Thyroid gland (tissue), 4 donors: ENCODE measurements at places on chromosomes 6 and 20. TPM values are rescaled to one million over a fixed set of nuclear protein-coding genes. Genes with fewer than 3 reads are reported as not detected.

PROKR2 gene
- not detected for total RNA-seq

ENPP1 gene
- 49.7 TPM for total RNA-seq

DNA sequence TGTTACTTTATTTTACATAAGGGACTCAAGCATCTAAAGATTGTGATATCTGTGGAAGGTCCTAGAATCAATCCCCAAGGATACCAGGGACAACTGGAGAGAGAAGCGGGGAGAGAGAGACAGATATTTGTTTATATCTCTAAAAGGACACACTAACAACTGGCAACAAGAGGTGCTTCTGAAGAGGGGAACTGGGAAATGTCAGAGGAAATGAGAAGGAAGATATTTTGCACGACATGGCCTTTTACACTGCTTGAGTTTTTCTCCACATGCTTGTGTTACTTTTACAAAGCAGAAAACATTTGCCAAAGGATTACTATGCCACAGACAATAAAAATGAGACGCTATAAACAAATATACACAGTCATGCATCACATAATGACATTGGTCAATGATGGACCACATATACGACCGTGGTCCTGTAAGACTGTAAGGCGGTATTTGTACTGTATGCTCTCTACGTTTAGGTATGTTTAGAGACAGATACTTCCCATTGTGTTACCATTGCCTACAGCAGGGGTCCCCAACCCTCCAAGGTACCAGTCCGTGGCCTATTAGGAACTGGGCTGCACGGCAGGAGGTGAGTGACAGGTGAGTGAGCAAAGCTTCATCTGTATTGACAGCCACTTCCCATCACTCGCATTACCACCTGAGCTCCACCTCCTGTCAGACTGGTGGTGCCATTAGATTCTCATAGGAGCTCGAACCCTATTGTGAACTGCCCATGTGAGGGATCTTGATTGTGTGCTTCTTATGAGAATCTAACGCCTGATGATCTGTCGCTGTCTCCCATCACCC lies 64.6 kb upstream of the PTPN1 start:
- H3K4me1 ChIP-seq: peaks cover 17% of the 10 kb centered on the region
- no peak overlapping the region for H3K27ac ChIP-seq
- no peaks in the 10 kb centered on the region for H3K36me3 ChIP-seq

HLA-DOB gene
- total RNA-seq: 1.3 TPM

DNA sequence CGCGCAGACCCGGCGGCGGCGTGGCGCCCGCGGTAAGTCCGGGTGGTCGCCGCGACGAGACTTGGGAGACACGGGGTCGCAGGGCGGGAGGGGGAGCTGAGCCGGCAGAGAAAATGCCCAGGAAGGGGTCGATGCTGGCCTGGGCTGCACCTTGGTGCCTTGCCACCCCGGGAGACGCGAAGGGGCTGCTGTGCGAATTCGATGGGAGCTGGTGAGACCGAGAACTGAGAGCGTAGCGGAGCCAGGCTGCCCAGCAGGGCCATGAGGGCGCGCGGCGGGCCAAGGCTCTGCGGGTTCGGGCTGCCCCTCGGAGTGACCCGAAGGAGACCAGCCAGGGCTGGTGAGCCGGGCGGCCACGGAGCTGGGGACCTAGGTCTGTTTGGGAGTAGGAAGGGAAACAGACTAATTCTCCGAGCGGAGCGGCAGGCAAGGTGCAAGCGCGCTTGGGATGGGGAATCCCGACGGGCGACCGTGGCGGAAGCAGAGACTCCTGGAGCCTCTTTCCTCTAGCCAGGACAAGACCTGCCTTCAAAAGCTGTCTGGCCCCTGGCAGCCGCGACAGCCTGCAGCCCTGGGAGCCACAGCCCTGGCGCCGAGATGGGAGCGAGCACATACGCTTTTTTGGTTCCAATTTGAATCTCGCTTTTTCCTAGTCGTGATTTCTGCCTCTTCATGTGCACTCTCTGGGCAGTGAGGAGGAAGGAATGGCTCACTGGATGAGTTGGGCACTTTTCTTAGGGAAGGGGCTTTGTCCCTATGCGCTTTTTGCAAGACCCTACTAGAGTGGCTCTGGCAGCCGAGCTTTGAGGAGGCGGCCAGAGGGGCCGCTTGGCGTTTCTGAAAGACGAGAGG lies 691 bp downstream of the SYNDIG1 start:
- no peaks in the 10 kb centered on the region for H3K27me3 ChIP-seq
- H3K4me1 ChIP-seq: peaks cover 13% of the 10 kb centered on the region
- DNase-seq: peak; percentile 28
- peak overlapping the region; percentile 36 for H3K27ac ChIP-seq
- no peaks in the 10 kb centered on the region for H3K36me3 ChIP-seq

DNA sequence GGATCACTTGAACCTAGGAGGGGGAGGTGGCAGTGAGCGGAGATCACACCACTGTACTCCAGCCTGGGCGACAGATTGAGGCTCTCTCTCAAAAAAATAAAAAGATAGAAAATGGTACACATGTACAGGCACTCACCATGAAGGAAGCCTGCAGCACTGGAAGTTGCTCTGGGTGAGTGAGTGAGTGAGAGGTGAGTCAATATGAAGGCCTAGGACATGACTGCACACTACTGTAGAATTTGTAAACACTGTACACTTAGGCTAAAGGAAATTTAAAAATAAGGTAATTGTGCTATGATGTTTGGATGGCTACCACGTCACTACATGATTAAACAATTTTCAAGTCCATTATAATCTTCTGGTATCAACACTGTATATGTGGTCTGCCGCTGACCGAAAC lies 216.2 kb downstream of the FOXC1 start:
- no peaks in the 10 kb centered on the region for H3K4me1 ChIP-seq
- no peak for DNase-seq
- no peak overlapping the region for H3K4me3 ChIP-seq

NAA20 gene
- total RNA-seq: 65.3 TPM

- peaks cover 61% of the 10 kb centered on the region for H3K4me1 ChIP-seq
- no peaks in the 10 kb centered on the region for H3K36me3 ChIP-seq
Measured at GRCh38 chr20:10629946-10630650, 43.7 kb downstream of the JAG1 start.

DNA sequence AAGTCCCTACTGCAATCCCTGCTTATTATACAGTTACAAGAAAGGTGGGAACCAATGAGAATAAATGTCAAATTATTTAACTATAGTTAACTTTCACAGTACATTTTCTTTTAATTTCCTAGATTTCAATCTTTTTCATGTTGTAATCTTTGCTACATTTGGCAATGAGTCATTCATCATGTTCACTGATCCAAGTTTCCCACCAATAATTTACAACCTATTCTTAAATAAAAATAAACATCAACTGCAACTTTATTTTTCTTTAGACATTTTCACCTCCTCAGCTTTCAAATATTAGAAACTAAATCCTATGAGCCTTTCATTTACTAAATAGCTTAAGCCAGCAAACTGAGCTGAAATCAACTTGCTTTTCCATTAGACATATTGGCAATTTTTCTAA lies 541.3 kb upstream of the BTBD3 start:
- DNase-seq: no peak
- H3K4me3 ChIP-seq: no peak overlapping the region
- no peaks in the 10 kb centered on the region for H3K4me1 ChIP-seq
- no peaks in the 10 kb centered on the region for H3K36me3 ChIP-seq
- H3K27ac ChIP-seq: no peak overlapping the region

DNA sequence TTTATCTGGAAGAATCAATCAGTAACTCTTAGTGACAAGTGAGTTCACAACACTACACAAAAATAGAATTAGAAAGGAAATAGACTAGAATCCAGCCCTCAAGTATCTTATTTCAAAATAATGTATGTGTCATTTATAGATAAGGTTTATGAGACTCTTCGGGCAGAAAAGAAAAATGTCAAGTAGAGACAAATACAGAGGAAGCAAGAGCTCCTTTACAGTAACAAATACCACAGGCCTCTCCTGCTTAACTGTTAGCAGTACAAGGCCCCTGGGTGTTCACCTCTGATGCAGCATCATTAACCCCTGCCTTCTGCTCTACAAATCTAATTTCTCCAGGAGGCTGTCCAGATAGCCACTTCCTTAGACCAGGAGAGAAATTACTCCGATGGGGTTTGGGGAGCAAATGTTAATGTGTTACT lies 76.7 kb downstream of the UBE3D start:
- no peaks in the 10 kb centered on the region for H3K4me1 ChIP-seq
- no peaks in the 10 kb centered on the region for H3K27me3 ChIP-seq
- no peak overlapping the region for H3K27ac ChIP-seq
- H3K4me3 ChIP-seq: no peak overlapping the region
- H3K36me3 ChIP-seq: no peaks in the 10 kb centered on the region
- no peak for DNase-seq

DNA sequence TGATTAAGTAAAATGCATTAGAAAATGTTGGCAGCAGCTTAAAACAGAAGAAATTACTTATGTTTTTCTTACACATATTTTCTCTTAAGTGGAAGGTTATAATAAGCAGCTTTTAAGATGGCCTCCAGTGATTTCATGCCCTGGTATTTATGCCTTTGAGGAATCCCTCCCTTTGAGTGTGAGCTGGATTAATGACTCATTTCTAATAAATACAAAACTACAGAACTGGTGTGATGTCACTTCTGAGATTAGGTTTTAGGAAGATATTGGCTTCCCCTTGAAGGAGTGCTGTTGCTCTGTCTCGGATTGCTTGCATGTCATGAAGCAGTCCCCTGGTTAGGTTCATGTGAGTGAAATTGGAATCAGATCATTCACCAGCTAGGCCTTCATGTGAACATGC lies 143.2 kb upstream of the EPHA7 start:
- DNase-seq: no peak
- H3K27ac ChIP-seq: no peak overlapping the region
- no peaks in the 10 kb centered on the region for H3K36me3 ChIP-seq
- no peak overlapping the region for H3K4me3 ChIP-seq
- no peaks in the 10 kb centered on the region for H3K4me1 ChIP-seq

GRCh38 chr6:42007286-42008137 lies 42.8 kb upstream of the TAF8 start:
- H3K4me3 ChIP-seq: no peak overlapping the region
- peak overlapping the region; percentile 51 for H3K27ac ChIP-seq
- H3K27me3 ChIP-seq: no peaks in the 10 kb centered on the region
- H3K4me1 ChIP-seq: peaks cover 38% of the 10 kb centered on the region
- DNase-seq: no peak
- no peaks in the 10 kb centered on the region for H3K36me3 ChIP-seq

EZR gene
- 221 TPM for total RNA-seq

DNA sequence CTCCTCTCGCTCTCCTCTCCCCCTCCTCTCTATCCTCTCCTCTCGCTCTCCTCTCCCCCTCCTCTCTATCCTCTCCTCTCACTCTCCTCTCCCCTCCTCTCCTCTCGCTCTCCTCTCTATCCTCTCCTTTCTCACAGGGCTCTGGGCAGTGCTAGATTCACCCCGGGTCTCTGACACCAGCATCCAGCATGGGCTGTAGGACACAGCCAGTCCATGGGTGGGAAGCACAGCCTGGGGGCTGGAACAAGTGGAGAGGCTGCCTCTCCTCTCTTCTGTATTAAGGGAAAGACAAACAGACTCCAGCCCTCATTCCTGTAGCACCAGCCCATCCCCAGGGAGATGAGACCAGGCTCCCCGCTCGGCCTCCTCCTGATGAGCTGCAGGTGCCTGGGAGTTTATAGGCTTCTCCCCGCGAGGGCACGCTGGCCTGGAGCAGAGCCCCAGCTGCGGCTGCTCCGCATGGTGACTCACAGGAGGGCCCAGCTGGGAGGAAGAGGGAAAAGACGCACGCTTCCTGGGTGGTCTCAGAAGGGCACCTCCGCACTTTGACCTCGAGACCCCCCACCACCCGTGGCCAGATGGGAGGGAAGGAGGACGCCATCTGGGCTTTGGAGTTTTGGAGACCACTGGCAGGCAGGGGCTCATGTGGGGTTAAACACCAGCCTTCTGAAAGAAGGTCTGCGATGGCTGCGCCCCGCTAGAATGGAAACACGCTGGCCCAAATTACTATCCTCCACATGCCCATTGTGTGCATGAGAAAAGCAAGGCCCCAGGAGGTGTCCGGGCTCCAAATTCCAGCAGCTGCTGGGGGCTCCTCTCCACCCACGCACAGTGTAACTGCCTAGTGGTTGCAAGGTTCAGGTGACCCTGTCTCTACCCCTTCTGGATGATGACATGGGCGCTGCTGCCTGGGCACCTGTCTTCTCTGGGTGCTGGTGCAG lies 68.0 kb downstream of the BMP7 start:
- H3K4me3 ChIP-seq: no peak overlapping the region
- no peak overlapping the region for H3K27ac ChIP-seq
- no peaks in the 10 kb centered on the region for H3K4me1 ChIP-seq
- no peak for DNase-seq
- H3K27me3 ChIP-seq: no peaks in the 10 kb centered on the region
- peaks cover 7% of the 10 kb centered on the region for H3K36me3 ChIP-seq

DNA sequence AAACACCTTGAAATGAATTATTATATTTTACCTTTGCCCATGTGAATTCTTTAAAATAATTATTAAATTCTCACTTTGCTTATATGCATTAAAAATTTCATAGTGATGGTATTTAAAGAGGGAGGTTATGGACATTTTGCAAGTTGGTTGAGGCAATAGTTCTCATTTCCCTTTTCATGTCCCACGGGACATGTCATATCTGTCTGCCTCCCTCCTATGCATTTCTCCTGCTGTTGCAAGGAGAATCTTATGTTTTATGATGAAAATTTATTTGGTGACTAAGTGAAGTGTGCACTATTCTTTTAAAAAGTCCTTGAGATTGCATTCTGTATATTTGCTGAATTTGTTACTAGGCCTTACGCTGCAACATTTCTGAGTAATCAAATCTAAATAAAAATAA lies 67.2 kb downstream of the UTRN start:
- no peak overlapping the region for H3K4me3 ChIP-seq
- no peaks in the 10 kb centered on the region for H3K36me3 ChIP-seq
- H3K27me3 ChIP-seq: no peaks in the 10 kb centered on the region

DNA sequence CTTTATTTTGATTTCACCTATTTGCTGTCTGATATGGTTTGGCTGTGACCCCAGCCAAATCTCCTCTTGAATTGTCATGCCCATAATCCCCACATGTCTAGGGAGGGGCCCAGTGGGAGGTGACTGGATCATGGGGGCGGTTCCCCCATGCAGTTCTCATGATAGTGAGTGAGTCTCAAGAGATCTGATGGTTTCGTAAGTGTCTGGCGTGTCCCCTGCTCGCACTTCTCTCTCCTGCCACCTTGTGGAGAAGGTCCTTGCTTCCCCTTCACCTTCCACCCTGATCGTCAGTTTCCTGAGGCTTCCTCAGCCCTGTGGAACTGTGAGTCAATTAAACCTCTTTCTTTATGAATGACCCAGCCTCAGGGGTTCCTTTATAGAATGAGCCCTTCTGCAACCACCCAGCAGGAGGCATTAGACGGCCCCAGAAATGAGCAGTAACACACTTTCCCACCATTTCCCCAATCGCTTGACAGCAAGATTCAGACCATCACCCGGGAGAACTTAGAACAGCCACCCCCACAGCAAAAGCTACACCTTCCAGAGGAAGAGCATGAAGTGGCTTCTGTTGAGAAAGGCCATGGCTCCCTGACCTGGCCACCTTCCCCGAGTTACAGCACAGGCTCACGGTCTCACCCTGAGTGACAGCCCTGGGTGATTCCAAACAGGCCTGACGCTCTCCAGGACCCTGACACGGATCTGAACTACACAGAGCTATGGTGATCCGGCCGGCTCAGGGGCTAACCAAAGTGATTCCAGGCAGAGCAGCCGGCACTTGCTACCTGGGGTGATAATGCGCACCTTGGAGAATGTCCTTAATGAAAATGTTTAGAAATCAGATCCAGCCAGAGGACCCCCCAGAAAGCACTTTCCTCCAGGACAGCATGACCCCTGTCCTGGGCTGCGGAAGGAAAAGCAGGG lies 131.2 kb upstream of the CDH4 start:
- no peaks in the 10 kb centered on the region for H3K27me3 ChIP-seq
- no peak overlapping the region for H3K4me3 ChIP-seq
- DNase-seq: peak; percentile 77

- H3K4me3 ChIP-seq: no peak overlapping the region
- DNase-seq: no peak
- H3K27me3 ChIP-seq: no peaks in the 10 kb centered on the region
Measured at GRCh38 chr6:13694562-13694961, 17.1 kb downstream of the RANBP9 start.
